HAP-1 (cell line): ENCODE measurements at places on chromosomes 1 and 21.
A peak's percentile ranks its signal among the peaks of the same experiment; 100 is the strongest.

- DNase-seq, result no peak
Observed at GRCh38 chr1:160115545-160116282, at the start of gene ATP1A2. TSS of gene ATP1A2 (plus strand) at chr1:160115759. CDS start at chr1:160115862, 103 bp downstream.

DNA sequence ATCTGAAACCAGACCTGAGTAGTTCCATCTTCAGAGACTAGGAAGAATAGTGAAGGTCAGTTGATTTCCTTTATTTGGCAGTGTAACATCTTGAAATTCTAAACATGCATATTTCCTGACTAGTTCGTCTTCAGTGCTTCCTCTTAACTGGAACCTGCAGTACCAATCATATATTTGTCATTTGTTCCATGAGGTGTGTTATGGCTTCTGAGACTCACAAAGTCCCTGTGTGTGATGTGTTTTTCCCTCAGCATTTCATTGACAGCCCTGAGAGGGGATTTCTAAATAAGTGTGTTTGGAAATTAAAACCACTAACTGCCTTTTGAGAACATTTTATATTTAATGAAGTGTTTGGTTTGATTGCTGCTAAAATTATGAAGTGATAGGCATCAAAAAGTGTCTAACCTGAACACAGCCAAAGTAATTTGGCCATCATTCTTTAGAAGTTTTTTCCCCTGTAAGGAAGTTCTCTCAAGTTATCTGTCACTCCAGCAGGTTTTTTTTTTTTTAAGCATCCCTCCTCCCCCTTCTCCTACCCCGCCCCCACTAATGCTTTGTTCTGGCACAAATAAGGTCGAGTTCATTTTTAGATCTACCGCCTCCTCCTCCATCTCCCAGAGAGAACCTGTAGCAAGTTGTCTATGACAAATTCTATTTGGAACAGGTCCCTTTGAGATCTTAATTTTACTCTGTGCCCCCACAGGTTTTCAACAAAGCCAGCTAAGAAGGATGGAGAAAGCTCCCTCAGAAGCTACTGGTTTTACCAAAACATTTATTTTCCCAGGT, 61.4 kb downstream of the TMEM200B start:
- DNase-seq, result no peak

- DNase-seq, result no peak
Observed at GRCh38 chr1:6177681-6178380, 2.3 kb downstream of the CHD5 start.

DNA sequence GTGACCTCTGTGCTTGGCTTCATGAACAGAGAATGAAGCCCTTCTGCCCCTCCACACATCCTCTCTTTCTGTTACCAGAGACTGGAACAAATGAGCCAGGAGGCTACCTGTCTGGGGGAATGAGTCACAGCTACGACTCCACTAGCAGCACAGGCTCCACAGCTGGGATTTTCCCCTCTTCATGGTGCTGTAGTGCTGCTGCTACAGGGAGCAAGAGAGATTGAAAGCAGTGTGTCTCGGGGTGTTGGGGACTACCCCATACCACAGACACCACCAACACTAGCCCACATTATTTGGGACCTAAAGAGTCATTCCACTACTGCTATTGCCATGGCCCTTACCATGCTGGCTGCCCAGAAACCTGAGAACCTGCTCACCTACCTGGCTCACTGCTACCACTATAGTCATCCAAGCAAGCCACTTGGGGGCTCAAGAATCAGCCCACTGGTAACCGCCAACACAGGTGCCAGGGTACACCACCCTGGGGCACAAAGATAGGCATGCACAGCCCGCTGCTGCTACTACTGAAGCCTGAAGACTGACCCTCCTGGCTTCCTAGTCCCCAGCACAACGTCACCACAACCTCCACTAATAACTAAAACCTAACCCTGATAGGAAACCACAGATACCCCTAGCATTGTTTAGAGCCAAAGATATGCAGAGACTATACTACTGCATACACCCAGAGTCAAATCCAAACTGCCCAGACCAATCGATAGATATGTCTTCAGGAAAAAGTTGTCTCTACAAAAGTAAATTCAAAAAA, 17.7 kb downstream of the CD1E start:
- DNase-seq, result no peak

GRCh38 chr1:71651214-71651613, 570.4 kb upstream of the ZRANB2 start:
- DNase-seq, result no peak

GRCh38 chr1:21541835-21542234, 32.6 kb downstream of the ALPL start:
- no peak for DNase-seq

DNA sequence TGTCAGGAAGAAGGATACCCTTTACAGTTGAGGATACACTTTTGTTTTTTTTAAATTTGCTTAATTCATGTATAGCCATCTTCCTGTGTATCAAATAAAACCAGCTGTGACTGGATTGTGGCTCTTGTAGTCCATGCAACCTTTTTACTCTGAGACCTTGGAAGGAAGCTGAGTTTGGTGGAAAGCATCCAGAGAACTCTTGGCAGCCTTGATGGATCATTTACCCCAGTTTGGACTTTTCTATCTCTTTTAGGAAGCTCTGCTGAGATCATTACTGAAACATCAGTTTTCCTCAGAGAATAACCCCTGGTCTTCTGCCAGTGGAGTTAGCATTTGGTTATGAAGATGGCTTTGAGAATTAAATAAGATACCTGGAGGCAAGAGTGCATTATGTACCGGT, 21.2 kb upstream of the APOBEC4 start:
- no peak for DNase-seq

DNA sequence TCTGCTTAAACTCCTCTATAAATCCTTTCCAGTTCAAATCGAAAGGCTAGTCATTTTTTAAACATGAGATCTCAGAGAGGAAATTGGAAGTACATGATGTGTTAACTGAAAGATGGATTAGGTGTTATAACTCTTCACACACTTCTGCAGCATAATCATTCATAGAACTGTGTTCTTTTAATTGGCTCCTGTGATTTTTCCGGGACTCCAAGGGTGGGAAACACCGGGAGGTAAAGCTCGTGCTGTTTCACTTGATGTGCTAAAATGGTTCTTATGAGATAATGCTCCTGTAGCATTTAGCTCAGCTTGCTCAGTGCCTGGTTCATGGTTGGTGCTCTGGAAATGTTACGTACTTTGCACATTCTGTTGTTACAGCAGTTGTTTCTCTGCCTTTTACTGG, 40.2 kb downstream of the CC2D1B start:
- no peak for DNase-seq

DNA sequence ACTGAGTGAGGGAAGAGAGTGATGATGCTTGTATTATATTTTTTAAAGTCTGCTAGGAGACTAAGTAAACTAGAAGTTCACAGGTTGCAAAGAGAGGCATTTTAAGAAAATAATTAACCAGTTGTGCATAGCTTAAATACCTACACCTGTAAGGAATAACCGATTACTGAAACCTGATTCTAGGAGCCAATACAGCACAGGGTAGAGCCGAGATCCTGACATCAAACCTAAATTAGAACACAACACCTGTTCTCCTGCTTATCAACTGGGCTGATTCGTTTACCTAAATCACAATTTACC, 54.8 kb downstream of the EPRS1 start:
- DNase-seq, result no peak

DNA sequence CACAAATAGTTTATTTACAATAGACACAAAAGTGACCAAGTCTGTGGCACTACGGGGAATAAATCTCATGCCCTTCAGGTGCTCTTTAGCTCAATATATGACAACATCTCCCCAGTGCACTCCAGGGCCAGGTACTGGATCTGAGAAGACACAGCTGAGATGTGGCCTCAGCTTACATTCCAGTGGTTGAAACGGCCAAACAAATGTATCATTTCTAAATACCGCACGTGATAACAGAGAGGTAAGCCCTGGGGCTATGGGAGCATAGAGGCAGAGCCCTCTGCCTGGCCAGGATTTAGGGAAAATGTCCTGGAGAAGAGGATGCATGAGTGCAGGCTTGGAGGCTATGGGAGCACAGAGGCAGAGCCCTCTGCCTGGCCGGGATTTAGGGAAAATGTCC, 630.5 kb downstream of the SMYD3 start:
- DNase-seq, result no peak

- DNase-seq, result no peak
Observed at GRCh38 chr1:62426794-62427193, 10.1 kb upstream of the USP1 start.

DNA sequence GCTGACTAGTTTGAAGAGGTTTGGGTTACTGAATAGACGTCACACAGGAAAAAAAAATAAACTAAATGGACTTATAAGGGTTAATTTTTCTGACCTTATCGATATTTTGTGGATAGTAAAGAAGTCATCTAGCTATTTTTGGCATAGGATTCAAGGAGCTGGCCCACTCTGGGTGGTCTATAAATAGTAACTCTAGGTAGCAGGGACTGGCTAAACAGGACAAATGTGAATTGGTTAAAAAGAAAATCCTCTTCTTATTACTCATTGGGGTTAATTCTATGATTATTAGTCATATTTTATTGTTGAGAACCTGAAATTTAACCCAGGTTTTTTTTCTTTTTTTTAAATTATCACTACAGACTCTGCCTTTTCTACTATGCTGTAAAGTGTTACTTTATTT, 61.7 kb downstream of the ATF6 start:
- no peak for DNase-seq

DNA sequence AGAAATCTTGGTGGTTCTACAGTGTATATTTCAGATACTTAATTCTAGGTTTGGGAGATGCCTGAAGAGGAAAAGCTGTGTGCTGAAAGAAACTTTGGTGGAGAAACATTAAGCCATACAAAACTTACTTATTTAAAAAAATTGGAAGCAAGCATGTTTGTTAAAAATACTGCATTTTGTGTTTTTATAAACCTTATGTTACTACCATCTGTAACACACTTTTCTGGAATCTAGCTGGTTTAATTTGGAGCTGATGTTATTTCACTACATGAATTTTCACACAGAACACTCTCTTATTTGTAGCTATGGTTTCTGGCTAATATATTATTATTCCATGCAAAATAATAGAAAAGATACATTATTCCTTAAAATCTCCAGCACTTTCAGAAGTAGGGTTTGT, 710.7 kb downstream of the ADGRL2 start:
- no peak for DNase-seq

DNA sequence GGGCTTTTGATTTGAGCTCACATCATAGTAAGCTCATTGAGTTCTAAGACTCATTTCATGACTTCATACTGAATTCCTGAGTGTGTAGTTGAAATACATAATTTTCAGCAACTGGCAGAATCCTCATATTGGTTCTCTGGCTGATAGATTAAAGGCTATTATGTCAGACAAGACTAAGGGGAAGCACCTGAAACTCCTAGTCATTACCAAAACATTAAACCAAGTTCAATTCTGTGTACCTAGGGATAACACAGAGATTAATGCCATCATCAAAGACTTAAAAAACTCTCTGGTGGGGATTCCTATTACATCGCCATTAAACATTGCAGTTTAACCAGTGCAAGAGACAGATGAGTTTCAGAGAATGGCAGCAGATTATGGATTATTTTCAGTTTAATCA, 339.1 kb downstream of the PTPRC start:
- no peak for DNase-seq

GRCh38 chr1:229410692-229411433, 23.0 kb downstream of the ACTA1 start:
- DNase-seq, result peak; percentile 41

DNA sequence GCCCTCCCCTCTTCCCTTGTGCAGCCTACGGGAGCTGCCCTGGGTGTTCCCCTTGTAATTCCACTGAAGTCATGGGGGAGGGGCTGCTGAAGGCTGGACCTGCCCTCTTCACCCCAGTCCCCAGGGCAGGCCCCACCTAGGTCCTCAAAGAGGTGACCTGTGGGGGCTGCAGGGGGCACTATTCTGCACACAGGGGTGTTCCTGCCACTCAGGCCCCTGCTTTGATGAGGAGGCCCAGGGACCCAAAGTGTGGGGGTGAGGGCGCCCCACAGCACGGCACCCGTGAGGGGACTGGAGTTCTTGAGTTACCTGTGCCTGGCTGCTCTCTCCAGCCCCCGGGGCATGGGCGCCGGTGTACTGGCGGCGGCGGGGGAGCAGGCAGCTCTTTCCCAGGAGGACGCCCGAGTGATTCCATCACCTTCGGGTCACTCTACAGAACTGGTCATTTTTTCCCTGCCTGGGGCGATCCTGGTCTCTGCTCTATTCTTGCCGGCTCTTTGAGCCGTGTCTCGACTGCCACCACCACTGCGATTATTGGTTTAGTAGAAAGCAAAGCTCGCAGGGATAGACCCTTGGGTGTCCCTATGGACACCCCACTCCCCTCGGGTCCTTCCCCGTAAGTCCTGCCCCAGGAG, 6.9 kb upstream of the PRDM16 start:
- DNase-seq, result no peak

GRCh38 chr1:104760017-104760416, 1010.3 kb downstream of the AMY1C start:
- no peak for DNase-seq

DNA sequence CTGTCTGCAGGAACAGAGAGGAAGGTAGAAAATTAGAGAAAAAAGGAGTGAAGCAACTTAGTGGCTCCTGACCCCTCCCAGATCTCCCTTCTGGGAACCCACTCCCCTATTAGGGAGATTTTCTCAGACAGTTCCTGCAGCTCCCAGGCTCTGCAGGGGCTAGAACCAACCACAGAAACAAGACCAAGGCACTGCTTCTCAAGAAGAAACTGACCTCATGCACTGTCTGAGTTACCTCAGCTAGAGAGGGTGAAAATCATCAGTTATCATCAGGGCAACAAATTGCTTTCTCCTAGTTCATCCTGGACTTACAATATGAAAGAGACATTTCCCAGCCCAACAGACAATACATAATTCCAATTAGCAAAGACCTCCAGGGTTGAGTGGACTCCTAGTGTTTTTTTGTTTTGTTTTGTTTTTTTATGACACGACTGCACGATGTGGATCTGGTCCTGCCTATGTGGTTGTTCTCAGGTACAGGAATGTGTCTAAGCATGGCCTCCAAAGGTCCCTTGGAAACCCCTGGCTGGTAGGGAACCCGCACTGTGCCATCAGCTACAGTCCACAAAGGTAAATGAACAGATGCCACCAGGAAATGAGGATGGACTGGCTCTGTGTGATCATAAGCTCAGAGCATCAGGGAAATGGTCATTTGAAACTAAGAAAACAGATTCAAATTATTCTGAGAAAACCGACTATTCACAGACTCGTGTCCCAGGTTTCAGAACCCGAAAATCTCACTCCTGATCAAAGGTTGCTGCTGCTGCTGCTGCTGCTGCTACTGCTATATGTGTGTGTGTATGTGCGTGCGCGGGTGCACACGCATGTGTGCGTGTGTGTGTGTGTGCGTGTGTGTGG, 65.3 kb downstream of the LAMC2 start:
- DNase-seq, result no peak

DNA sequence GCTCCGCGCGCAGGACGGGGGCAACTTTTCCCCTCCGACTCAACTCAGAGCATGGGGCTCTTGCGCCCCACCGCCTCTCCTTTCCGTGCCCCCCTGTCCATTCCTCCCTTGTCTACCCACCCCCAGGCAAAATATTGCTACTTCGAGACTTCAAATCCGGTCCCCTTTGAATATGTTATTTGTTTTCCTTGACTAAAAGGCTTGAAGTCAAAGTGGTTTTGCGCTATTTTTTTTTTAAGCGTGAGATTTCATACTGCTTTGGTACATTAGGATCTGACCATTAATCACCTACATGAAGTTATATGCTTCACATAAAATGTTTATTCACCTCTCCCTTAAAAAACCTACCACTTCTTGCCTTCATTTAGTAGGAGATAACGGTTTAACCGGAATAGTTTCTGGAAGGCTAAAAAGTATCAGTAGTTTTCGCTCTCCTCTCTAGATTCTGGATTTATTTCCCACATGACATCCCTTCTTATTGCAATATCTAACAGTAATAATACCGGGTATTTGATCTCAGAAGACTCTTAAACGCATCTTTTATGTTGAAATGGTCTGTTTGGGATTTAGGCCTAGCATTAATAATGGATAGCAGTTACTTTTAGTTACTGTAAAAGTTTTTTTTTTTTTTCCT, 1.6 kb downstream of the NFIA start:
- no peak for DNase-seq

GRCh38 chr1:113929750-113930498, 800 bp downstream of the HIPK1 start:
- no peak for DNase-seq
